GM12891 (cell line): ENCODE measurements at places on chromosomes 7 and 10.

- no peak for DNase-seq
Measured at GRCh38 chr10:58064714-58065528, 202.8 kb downstream of the IPMK start.

DNA sequence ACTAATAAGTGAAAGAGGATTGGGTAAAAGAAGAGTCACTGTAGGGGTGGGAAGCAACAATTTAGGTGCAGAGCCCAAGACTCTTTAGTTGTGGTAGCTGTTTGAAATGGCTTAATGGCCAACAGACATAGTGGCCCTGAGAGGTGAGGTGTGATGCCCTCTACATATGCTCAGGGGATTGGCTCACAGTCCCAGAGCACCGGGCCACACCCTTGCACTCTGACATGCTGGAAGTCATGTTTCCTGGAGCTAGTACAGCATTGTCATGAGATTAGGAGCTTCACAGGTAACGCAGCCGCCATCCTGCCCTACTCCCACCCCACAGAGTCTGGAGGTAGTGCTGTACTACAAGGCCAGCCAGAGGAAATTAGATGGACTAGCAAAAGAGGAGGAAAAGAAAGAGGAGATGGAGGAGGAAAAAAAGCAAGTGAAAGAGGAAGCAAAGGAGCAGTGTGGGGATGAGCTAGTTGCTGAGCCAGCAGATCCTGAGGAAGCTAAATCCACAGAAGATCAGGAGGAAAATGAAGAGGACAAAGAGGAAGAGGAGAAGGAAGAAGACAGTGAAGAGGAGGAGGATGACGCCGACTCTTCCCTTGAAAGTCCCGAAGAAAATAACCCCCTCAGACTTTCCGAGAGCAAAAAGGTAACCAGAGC lies 14.8 kb upstream of the FLNC start:
- DNase-seq = no peak

DNA sequence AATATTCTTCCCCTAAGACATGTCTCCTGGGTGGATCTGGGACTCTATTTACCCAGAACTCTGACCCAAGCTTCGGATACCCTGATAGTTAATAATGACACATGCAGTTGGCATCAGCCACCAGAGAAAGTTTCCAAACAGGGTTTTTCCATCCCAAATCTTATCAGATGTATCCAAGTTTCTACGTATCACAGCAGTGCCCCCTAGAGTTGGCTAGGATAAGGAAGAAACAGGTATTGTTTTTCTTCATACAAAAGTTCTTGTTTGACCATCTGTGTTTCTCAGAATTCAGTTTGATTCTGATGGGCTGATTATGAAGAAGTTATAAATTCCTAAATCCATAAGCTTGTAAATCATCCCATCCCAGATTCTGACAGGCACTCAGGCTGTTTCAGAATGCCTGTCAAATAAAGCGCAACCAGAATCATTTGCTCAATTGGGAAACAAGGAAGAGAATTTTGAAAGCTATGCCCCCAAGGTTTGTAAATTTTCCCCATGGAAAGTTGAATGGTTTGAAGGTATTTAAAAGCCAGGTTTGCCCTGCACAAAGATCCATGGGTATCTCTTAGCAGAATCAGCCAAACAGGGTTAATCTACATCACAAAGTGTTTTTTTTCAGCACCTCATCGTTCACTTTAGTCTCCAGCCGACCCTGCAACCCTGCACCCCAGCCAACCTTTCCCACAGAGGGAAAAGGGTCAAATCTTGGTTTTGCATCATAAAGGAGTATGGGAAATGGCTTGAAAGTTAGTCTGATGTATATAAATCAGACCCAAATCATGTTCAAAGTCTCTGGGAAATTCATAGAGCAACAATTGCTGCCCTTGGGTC lies 47.4 kb downstream of the NRAP start:
- DNase-seq = no peak

- DNase-seq = no peak
Measured at GRCh38 chr7:84162125-84162524, 32.5 kb downstream of the SEMA3A start.

GRCh38 chr10:77637532-77638320 lies at the start of gene KCNMA1:
Gene KCNMA1, minus strand, starts transcription at chr10:77637808.
- no peak for DNase-seq
